ENCODE measurements at places on chromosomes 2 and 18. TPM values are rescaled to one million over a fixed set of nuclear protein-coding genes. Genes with fewer than 3 reads are reported as not detected.

- no peak for DNase-seq
Measured at GRCh38 chr2:190360965-190361364, 17.6 kb downstream of the INPP1 start.

- no peak for DNase-seq
Measured at GRCh38 chr18:34626404-34627136, 83.5 kb upstream of the DTNA start.

DNA sequence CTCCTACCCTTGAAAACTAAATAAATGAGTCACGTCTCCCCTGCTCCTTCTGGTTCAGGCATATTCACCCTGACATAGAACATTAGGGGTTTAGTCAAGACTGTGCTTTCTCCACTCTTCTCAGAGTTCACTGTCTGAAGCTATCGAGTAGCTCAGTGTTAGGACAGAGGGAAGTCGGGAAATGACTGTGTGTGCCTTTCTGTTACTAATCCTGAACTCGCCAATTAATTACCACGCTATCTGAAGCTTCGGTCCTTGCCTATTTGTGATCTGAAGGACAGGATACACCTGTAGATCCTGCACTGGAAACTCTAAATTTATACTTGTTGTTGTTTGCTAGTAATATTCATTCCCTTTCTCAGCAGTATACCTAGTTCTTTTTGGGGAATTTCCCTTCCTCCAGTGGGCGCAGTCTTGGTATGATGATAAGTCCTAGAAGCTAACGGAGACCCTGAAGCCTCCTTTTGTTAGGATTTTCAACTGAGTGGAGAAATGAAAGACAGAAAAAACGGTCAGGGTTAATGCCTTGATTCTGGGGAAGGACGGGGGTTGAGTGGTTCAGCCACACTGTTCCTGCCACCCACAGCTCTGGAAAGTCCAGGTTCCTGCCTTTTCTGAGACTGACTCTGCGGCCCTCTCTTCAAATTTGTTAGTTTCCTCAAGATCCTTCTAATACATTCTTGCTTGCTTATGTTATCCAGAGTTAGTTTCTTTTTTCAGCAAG is 218.0 kb downstream of the DLGAP1 start:
- DNase-seq = no peak

Gene HOXD11
- 72.7 TPM for polyA plus RNA-seq

Gene FEV
- not detected for polyA plus RNA-seq
